ENCODE measurements at places on chromosomes 7 and 10.

GRCh38 chr7:82789883-82790609, 346.5 kb upstream of the CACNA2D1 start:
- no peak for DNase-seq

- DNase-seq, result peak; percentile 38
These were observed 12.0 kb downstream of the IFIT5 start for GRCh38 chr10:89426230-89426868.

DNA sequence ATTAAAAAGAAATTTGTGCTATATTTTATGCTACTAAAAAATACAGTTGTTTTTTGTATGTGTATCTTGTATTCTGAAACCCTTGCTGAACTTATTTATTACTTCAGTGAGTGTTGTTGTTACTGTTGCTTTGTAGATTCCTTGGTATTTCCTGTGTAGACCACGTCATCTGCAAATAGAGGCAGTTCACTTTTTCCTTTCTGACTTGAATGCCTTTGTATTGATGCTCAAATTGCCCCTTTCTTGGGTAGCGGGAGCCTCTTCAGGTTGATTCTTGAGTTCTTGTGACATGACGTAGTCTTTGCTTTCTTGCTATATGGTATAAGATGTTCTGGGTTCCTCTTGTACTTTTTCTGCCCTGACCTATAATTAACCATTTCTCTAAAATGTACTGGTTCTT, 504.1 kb downstream of the SDK1 start:
- no peak for DNase-seq

DNA sequence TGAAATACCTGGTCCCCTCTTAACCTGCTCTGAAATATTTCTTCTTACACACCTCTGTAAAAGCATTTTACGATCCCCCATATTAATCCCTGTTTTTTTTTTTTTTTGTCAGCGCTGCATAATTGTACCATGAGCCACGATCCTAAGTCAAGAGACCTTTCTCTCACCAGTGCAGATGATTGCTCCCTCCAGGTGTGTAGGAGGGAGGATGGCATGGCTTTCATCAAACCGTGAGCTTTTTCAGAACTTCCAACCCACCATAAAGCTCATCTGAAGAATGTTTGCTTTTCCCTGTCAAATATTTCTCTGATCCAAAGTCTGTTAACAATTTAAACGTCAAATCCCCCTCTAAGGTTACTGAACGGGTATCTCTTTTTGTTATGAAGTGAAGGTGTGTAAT, 28.2 kb upstream of the SEPHS1 start:
- DNase-seq, result no peak

DNA sequence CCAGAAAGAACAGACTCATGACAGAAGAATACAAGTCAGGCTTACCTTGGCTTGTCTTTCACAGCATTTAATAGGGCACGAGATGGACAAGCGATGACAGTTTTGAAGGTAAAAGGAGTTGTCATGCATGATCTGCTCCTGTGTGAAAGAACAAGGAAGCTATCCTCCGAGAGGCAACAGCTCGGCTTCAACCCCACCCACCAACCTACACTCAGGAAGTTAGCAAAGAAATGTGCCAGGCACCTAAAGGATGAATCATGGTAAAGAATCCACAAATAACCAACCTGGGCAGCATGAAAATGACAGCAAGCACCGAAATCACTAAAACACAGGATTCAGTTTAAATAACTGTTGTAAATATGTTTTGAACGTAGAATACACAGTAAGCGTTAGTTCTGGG, 700.2 kb downstream of the TYW1 start:
- DNase-seq, result no peak

- no peak for DNase-seq
These were observed 80.5 kb downstream of the ANKRD26 start for GRCh38 chr10:27019827-27020226.

GRCh38 chr10:22326145-22326702, 5.3 kb downstream of the BMI1 start:
- DNase-seq, result no peak

DNA sequence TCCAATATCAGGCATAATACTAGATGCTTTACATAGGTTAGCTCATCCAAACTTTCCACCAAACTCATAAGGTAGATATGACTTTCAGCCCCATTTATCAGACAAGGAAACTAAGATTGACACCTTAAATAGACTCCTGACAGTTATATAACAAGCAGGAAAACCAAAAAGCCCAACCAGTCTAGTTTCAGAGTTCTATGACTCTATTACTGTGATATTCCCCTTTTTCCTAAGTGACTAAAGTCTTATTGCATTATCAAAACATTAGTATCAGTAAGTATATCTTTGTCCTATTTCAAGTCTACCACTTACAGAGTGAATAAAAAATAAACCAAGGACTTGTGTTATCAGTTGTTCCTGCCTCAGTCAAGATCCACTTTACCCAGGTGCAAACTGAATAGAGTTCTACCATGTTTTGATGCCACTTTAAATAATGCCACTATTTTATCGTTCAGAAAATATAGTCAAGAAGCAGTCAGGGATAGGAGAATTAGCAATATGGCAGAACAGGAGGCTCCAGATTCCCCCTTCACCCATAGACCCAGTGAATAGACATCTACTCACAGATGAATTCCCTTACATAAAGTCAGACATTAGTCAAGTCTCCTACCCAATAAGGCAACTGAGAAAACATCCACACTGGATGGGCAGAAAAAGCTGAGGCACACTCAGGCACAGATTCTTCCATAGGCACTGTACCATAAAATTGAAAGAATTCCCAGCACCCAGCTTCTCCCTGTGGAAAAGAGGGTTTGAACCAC, 74.1 kb downstream of the CRPPA start:
- no peak for DNase-seq

DNA sequence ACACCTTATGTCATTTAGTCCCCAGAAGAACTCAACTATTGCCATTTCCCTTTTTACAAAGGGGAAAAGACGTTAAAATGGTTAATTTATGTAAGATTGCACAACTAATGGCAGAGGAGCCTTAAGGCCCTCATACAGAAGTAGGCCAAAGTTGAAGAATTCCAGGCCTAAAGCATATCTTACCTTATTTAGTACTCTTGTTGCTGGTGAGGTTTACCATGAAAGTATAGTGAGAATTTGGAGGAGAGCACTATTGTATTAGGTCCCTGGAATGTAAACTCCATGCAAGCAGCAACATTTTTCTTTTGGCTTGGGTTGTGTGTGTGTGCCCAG, 731 bp upstream of the CRPPA start:
- no peak for DNase-seq

GRCh38 chr10:118557946-118558345, 37.5 kb downstream of the PRLHR start:
- DNase-seq, result no peak

DNA sequence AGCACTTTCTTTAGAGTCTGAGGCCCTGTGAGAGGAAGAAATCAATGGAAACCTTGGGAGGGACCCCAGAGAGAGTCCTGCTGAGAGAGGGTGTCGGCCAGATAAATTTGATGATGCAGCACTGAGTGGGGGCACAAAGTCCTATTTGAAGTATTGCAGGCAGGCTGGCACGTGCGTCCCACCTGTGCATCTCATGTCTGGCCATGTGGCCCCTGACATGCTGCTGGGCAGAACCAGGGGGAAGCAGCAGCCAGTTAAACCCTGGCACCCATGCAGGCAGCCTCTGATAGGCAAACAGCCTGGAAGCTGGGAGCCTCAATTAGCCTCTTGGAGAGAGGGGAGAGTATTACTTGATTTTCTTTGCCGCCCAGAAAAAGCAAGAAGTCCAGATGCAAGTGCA, 180.9 kb downstream of the PLXNA4 start:
- no peak for DNase-seq

DNA sequence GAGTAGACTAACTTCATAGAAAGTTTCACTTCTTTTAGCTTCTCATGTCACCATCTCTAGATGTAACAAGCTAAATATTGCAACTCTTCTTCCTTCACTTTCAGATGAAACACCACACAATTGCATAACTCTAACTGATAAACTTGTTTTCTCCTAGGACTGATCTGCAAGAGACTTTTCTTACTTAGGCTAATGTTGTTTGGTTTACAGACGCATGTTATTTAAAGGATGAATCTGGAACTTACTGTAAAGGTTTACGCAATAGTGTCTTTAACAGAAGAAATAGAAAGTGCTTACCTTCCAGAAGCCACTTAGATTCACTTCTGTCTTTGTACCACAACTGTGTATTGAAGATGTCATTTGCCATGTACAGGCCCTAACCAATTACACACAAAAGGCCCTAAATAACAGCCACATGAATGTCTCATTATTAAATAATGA, 22.1 kb upstream of the ZC3HAV1 start:
- DNase-seq, result no peak

- DNase-seq, result no peak
These were observed 21.3 kb downstream of the CCDC71L start for GRCh38 chr7:106639476-106640334.

DNA sequence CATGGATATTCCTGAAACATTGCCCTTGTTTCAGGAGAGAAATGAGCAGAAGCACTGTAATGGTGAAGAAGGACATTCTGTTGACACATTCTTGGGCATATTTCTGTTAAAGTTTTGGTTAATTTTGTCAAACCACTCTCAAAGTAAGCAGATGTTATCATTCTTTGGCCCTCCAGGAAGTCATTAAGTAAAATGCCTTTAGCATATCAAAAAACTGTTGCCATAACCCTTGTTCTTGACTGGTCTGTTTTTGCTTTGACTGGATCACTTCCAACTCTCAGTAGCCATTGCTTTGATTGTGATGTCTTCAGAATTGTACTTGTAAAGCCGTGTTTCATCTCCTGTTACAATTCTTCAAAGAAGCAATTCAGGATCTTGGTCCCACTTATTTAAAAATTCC, 404.3 kb upstream of the LRRTM3 start:
- no peak for DNase-seq

GRCh38 chr7:108561047-108561619, 8.4 kb downstream of the THAP5 start:
- no peak for DNase-seq

DNA sequence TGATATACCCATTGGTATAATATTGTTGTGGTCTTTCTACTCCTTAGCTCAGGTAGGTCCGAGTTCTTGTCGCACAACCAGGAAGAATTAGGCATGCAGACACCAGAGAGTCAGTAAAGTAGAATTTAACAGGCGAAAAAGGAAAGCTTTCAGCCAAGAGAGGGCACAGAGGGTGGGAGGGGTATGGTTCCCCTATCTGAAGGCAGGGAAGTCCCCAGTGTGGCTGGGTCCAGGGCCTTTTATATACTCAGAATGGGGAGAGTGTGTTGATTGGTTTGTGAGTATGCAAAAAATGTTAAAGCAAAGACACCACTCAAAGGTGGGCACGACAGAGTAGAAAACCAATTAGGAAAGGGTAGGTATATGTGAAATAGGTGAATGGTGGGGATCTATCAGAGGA, 53.9 kb downstream of the IMMP2L start:
- DNase-seq, result no peak

GRCh38 chr7:28165961-28166955, 14.3 kb downstream of the JAZF1 start:
- DNase-seq, result no peak

GRCh38 chr7:139720705-139721231, 57.0 kb downstream of the HIPK2 start:
- DNase-seq, result peak; percentile 13

GRCh38 chr10:1120306-1120705, 64.1 kb downstream of the WDR37 start:
- DNase-seq, result no peak

- no peak for DNase-seq
These were observed 58.3 kb downstream of the SEMA3A start for GRCh38 chr7:84136336-84136735.

DNA sequence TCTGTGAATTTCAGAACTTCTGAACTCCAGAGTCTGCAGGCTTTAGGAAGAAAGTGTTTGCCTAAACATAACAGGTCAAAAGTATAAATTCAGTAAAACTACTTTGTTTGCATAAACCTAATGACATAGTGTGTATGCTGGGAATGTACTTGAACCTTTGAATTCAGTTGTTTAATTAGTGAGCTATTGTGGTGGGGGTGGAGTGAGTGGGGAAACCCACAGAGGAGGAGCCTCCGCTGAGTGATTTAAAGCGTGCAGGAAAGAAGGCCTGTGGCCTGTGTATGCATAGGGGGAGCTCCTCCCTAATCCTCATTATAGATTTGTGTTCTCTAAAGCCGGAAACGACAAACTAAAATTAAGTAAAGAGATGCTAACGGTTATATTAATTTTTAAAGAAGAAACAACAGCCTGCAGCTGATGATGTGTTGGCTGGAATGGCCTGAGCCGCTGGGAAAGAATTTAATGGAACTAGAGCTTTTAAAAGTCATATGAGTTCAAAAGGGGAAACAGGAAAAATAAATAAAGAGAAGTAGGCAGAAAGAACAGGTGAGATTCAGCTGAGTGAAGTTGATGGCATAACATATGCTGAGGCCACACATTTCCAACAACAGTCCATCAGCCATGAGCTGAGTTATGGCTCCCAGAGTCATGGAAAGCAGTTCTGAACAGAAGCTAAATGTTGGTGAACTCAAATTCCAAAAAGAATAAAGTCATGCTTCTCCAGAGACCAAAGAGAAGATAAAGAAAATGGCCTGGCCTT, 595.0 kb downstream of the GRM8 start:
- no peak for DNase-seq

DNA sequence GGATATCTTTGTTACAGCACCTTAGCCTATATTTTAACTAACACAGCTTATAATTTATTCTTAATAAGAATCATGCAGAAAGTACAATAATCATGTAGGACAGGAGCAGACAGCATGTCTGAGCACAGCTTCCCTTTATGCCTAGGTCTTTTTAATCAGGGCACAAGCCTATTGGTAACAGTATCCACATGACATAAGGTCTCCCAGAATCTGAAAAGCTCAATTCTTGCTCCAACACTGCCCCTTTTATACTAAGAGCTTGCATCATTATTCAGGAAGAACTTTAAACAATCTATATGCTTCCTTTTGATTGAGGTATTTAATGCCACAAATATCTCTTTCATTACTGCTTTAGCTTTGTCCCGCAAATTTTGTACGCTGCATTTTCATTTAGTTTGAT, 31.6 kb downstream of the IL6 start:
- no peak for DNase-seq

DNA sequence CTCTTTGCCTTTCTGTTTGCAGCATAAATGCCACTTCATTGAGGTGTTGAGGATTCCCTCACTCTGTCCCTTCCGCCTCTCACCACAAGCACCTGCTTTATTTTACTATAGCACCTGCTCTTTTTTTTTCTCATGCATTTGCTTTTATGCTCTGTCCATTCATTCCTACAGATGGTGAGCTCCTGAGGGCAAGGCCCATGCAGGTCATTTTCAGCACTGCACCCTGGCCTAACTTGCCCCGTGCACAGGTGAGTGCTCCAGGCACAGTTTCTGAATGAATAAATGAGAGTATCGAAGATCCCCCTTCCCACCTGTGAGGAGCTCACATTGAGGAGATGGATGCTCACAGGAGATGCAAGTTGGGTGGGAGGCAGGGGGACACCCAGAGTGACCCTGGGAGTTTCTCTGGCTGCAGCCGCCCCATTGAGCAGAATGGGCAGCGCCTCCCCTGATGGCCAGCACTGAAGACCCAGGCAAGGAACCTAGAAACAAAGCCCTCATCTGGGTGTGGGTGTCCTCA, 1.2 kb upstream of the AKR1E2 start:
- DNase-seq, result no peak

Data from CD4-positive, alpha-beta T cell treated with Interleukin-21 for 1 hour (primary cell).